Activated T-helper 17 cell treated with anti-CD3 and anti-CD28 coated beads, Interleukin-2, amount 50 U/mL, for 72 hours (primary cell): ENCODE measurements at places on chromosomes 4 and X. TPM values are rescaled to one million over a fixed set of nuclear protein-coding genes. Genes with fewer than 3 reads are reported as not detected.

The GSX2 gene
- not detected for total RNA-seq

The TEX13D gene
- total RNA-seq, result not detected

The GRIA2 gene
- total RNA-seq, result not detected

DNA sequence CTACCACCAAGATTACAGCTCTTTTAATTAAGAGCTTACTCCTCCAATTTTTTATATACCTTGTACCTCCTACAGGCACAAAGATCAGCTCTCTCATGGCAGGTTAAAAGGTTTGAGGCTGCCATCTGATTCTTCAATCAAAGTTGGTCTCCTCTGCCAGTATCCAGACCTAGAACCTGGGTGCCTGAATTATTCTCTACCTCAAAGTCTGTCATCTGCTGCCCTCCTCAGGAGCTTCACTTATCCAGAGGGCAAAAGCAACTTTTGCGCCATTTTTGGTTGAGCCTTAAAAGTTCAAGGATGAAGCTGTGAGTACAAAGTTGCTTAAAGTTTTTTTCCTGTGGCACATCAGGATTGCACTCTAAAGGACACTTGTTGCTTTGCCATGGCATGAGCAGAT, 343.7 kb upstream of the PPP1R2C start:
- ATAC-seq, result no peak

DNA sequence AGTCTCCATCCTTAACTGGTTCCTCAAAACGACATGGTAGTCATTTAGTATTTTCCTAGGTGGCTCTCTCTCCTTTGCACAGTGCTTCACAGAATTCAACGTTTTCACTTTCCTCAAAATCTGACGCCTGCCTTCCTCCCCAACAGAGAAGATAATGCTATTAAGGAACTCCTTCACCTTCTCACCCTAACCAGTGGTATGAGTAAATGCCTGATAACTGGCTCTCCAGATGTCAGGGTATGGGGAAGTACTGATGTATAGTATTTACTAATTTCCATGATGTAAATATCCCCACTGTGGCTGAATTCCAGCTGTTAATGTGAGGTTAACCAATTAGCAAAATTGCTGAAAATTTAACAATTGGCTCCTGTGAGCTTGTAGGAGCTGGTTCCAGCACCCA, 28.8 kb upstream of the NSUN7 start:
- ATAC-seq, result no peak

- ATAC-seq, result no peak
These were observed 132.8 kb downstream of the MAB21L2 start for GRCh38 chr4:150714462-150715438.

GRCh38 chrX:134782796-134783195, 124.5 kb upstream of the PLAC1 start:
- ATAC-seq, result no peak

GRCh38 chr4:151409470-151410313, 716 bp downstream of the FHIP1A start:
- no peak for ATAC-seq
